ENCODE measurements at places on chromosomes 4 and X.

GRCh38 chr4:43766648-43767047 lies 682.0 kb downstream of the KCTD8 start:
- DNase-seq: no peak

DNA sequence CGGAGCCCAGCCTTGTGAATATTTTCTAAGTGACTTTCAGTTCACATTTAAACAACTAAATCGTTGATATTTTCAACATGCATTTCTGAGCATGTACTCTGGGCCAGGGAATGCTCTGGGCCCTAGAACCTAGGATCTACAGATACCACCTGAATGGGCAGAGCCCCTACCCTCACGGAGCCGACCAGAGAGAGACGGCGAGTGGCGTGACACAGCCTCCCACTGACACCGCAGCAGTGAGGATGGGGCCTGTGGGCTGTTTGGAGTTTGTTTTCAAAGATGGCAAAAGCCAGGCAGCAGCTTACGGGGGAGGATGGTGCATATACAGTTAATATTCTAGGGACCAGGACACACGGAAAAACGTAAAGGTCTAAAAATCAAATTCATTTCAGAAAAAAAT lies 17.7 kb downstream of the NELFA start:
- no peak for DNase-seq

DNA sequence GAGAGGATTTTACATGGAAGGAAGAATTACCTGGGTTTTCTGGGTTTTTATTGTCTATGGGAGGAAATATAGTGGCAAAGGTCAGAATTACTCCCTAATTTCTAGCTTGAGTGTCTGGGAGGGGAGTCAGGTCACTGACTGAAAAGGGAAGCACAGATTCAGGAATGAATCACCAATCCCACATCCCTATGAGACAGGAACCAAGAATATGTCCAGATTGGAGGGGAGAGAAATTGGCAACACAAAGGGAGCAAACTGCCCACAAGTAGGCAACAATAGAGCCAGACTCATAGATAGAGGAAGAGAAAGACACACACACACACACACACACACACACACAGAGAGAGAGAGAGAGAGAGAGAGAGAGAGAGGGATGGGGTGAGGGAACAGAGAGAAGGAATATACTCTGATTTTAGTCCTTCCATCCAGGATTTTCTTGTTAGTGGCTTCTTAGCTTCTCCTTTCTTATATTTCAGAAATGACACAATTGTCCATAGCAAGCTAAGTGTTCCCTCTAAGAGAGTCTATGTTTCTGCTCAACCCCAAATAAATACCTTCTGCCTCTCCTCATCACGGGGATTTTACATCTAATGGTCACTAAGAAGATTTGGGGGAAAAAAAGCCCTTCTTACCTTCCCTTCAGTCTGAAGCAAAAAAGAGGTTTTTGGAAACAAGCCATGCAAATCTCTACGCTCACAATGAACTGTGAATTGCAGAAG lies 12.0 kb downstream of the P2RY10 start:
- DNase-seq: no peak

GRCh38 chrX:66020631-66021334 lies 19.1 kb downstream of the VSIG4 start:
- no peak for DNase-seq

DNA sequence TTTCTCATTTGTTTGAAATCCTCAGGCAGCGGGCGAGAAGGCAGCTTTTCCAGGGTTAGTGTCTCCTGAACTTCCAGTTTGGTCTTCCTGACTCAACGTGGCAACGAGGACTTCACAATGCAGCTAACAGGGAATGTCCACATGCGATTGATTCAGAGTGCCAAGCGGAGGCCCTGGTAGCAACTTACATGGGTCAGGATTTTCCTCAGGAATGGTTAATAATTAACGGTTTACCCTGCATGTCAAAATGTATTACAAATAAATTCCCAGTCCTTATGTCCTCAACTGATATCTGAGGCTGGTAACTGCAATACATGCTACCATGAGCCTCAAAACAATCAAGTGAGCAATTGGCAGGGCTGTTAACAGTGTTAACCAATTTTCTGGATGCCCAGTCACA lies 67.2 kb downstream of the MAP3K15 start:
- no peak for DNase-seq

- no peak for DNase-seq
Measured at GRCh38 chrX:130984782-130985181, 73.4 kb upstream of the ARHGAP36 start.

- no peak for DNase-seq
Measured at GRCh38 chr4:146637621-146638332, 916 bp upstream of the POU4F2 start.

- no peak for DNase-seq
Measured at GRCh38 chr4:183147196-183147595, 48.1 kb downstream of the WWC2 start.

GRCh38 chr4:135371137-135371536 lies 1169.5 kb upstream of the PABPC4L start:
- DNase-seq: peak; percentile 0

DNA sequence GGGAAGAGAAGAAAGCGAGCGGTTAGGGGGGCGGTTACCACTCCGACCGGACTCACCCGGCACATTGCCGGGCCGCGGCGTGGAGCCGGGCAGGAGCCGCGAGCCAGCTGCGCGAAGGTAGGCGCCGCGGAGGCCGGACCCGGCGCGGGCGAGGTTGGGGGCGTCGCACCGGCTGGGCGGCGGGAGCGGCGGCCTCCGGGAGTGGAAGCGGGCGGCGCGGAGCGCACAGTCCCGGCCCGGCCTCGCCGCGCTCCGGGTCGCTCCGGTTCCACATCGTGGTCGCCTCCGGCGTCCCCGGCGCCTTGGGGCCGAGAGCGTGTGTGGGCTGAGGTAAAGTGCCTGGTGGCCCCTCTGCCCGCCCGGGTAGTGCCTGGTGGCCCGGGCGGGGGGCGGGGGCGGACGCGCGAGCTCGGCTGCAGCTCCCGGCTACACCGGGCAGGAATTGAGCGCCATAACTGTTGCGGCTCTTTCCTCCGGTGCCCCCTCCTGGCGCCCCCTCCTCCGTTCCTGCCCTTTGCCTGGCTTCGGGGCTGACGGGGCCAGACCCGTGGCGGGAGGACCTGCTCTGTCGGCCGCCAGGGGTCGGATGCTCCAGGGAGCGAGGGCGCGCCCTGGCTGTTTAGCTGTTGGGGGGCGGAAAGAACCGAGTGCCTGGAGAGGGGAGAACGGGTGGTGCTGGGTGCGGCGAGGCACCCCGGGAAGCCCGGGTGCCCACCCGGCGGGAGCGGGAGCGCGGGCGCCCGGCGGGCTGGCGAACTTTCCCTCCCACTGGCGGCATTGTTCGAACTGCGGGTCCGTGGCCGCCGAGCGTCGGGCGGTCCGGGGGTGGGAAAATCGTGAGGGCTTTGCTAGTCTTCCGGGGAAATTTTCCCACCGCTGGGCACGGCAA lies 626 bp downstream of the JADE3 start:
- DNase-seq: peak; percentile 52

GRCh38 chr4:81003597-81004111 lies 26.9 kb upstream of the BMP3 start:
- DNase-seq: no peak

DNA sequence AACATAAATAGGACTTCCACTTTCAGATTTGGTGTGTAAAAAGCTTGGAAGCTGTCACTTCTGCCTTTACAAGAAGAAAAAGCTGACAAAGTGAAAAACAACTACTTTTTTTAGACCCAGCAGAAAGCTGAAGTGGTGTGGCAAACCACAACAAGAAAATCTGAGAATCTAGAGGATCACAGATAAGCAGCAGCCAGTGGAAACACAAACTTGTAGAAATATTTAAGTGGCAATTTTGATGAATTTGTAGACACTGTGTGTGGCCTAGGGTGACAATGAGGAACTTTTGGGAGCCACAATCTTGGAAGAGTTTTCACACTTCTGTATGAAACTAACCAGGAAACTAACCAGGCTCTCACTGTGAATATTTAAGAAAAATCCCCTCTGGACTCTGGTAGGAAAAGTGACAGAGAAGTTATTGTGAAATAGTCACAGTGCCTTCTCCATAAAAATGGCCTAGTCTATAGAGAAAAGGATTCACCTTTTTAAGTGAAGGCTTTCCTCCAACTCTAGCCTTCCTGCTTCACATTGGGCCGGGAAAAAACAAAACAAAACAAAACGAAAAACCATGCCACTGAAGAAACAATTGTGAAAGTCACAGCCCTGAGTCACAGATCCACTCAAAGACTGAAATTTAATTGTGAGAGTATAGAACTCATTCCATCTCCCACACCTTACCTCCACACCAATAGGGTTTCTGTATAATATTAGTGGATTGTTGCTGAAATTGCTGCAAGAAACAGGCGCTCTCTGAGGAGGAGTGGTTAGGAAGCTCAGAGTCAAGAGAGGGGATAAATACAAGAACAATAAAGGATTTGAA lies 26.7 kb upstream of the GUCY1A1 start:
- DNase-seq: no peak

GRCh38 chr4:92447255-92447905 lies 143.6 kb downstream of the GRID2 start:
- DNase-seq: no peak

DNA sequence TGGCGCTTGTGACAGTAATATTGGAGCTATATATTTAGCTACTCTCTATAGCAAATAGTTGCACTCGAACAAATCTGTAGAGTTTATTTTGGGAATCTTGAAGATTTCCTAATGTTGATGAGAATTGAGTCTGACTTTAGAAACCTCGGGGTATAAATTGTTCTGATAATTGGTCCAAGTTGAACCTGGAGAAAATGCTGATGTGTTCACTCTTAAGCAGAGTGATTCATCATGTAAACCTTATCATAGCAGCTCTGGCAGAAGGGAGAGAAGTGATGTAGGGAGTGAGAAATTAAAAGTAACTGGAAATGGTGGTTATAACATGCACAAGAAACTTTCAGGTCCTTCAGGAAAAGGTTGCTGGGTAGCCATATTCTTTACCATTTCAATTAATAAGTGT lies 16.4 kb upstream of the SLC4A4 start:
- no peak for DNase-seq

GRCh38 chr4:115944146-115944905 lies 830.9 kb upstream of the NDST4 start:
- no peak for DNase-seq

DNA sequence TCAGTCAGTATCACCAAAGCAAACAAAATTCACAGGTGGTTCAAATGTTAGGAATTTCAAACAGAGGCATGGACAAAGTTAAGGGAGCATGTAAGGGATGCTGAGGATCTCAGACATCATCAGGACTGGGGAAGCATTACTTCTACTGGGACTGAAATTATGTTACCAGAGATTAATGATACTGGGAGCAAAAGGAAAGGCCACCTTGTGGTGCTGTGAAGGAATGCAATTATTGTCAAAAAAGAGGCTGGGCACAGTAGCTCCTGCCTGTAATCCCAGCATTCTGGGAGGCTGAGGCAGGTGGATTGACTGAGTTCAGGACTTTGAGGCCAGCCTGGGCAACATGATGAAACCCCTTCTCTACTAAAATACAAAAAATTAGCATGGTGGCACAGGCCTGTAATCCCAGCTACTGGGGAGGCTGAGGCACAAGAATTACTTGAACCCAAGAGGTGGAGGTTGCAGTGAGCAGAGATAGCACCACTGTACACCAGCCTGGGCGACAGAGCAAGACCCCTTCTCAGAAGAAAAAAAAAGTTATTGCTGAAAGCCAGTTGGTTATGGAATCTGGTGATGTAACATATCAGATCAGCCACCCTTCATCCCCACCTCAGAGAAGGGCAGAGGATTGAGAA lies 954.3 kb downstream of the PCDH7 start:
- DNase-seq: no peak

- DNase-seq: no peak
Measured at GRCh38 chrX:68666580-68666979, 19.1 kb downstream of the STARD8 start.

DNA sequence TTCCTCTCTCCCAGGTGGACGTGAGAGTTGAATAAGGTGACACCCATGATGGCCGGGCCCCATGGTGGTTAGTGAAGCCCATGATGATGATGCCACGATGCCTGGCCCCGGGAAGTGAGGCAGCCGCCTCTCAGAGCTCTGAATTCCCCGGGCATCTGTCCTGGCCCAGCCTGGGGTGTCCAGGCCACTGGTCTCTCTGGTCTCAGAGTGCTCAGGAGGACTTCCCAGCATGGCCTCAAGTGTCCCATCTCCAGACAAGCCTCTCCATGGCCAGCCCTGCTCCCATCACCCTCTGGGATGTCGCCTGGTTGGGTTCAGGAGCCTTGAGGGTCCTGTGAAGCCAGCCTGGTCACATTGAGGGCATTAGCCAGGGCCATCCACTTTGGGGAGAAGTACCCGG lies 24.7 kb upstream of the PSAPL1 start:
- DNase-seq: no peak

DNA sequence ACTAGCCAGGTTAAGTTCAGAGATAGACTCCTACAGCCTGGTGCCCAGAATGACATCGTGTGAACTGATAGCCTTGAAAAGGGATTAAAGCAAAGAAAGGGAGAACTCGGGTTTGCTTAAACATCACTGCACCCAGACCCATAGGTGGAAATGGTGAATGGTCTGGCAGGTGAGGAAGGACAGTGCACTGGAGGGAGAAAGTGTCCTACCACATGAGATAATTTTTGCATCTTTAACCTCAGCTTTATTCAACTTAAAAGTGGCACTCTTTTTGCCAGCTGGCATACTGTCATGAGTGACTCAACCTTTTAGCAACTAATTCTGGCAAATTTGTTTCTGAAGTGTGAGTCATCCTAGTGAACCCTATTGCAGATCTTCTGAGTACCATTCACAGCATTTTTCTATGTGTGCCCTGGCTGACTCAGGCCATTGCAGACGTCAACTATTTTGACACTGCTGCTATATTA lies 53.0 kb upstream of the DAPP1 start:
- no peak for DNase-seq

DNA sequence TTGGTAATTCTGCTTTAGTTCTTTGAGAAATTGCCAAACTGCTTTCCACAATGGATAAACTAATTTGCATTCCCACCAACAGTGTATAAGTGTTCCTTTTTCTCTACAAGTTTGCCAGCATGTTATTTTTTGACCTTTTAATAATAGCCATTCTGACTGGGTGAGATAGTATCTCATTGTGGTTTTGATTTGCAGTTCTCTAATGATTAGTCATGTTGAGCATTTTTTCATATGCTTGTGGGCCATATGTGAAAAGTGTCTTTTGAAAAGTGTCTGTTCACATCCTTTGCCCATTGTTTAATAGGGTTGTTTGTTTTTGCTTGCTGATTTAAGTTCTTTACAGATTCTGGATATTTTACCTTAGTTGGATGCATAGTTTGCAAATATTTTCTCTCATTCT lies 25.9 kb downstream of the ENPEP start:
- no peak for DNase-seq

GRCh38 chrX:124344246-124344645 lies 2.1 kb upstream of the SH2D1A start:
- DNase-seq: no peak

Measured in NCI-H1092 treated with DMSO at 0.1 percent for 48 hours (cell line).